ENCODE measurements at places on chromosomes 1 and 21.

- no peak for DNase-seq
Observed at GRCh38 chr1:4877426-4877825, 223.0 kb downstream of the AJAP1 start.

GRCh38 chr1:201925981-201926645 is 20.2 kb downstream of the LMOD1 start:
- no peak for DNase-seq

- no peak for DNase-seq
Observed at GRCh38 chr1:9589144-9589718, 520 bp downstream of the TMEM201 start.

GRCh38 chr1:22702296-22703085 is 8.1 kb upstream of the EPHB2 start:
- no peak for DNase-seq

DNA sequence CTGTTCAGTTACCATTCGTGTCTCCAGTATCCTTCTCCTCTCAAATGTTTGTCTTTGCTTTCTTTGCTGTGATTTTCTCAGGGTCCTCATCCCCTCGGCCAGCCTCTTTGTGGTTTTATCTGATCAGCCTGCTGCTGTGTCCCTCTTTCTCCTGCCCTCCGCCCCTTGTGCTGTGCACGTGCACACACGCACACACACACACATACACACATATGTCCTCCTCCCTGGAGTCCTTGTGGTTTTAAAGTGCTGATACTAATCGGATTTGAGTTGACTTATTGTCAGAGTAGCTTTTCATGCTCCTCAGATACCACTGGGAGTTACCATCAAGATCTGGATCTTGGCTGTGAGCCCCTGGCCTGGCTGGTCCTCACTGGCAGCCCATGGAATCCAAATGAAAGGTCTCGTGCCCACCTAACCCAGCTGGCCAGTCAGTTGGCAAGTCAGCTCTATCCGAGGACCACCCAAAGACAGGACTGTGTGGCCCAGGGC is 34.1 kb downstream of the QSOX1 start:
- no peak for DNase-seq

GRCh38 chr1:89198491-89199072 is at the start of gene GBP4:
TSS of gene GBP4 (minus strand) at chr1:89198942. CDS start at chr1:89198834, 108 bp downstream.
- no peak for DNase-seq

- no peak for DNase-seq
Observed at GRCh38 chr1:87150143-87150542, 178.5 kb upstream of the LMO4 start.

GRCh38 chr21:45957551-45957950 is 24.0 kb upstream of the COL6A1 start:
- no peak for DNase-seq

- DNase-seq, result no peak
Observed at GRCh38 chr1:118223426-118223825, 38.4 kb upstream of the SPAG17 start.

GRCh38 chr1:247539215-247539614 is 3.0 kb upstream of the OR2C3 start:
- DNase-seq, result no peak

DNA sequence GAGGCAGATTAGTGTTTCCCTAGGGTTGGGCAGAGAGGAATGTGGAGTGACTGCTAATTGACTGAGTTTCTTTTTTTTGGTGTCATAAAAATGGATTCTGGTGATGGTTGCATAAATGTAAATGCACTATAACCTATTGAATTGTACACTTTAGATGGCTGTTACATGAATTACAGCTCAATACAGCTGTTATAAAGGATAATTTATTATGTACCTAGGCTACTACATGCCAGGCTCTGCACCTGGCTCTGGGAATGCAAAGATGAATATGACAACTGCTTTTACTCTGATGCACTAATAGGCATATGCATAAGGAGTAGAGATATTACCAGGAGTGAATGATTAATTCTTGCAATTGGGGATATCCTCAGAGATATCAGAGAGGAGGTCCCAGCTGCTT is 345.3 kb downstream of the PTBP2 start:
- DNase-seq, result no peak

- DNase-seq, result peak; percentile 62
Observed at GRCh38 chr1:78676347-78676982, 26.8 kb downstream of the IFI44 start.

DNA sequence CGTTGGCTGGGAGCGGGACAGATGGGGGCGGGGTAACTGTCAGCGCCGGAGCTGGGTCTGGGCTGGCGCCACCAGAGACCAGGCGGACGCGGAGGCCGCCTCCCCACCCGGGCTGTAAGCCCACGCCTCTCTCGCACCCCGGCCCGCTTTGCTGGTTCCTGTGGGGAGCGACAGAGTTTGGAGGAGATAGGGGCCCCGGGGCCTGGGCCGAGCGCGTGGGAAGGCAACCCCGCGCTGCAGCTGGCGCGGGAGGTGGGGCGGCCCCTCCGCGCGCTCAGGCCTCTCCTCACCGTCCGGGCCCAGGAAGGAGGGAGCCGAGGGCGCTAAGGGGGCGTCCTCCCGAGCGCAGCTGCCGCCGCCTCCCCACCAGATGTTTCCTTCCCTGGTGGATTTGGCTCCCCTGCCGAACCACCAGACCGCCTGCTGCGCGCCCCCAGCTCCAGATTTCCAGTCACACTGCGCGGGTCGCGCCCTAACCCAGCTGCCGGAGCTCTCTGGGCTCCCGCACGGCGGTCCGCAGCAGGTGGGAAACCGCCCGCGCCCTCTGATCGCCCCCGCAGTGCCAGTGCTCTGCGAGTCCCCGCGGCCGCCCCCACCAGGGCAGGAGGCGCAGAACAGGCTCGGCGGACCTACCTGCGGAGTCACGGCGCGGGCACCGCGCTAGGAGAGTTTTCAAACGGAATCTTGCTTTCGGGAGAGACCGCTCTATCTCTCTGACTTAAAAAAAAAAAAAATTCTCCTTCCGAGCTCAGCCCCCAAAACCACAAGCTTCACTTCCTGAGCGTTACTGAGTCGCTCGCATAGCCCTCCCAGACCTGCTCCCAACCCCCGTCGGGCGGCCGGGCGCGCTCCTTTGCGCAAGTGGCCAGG is 1.1 kb downstream of the GFI1 start:
- DNase-seq, result no peak

- DNase-seq, result no peak
Observed at GRCh38 chr1:28510273-28510969, 4.6 kb downstream of the RCC1 start.

DNA sequence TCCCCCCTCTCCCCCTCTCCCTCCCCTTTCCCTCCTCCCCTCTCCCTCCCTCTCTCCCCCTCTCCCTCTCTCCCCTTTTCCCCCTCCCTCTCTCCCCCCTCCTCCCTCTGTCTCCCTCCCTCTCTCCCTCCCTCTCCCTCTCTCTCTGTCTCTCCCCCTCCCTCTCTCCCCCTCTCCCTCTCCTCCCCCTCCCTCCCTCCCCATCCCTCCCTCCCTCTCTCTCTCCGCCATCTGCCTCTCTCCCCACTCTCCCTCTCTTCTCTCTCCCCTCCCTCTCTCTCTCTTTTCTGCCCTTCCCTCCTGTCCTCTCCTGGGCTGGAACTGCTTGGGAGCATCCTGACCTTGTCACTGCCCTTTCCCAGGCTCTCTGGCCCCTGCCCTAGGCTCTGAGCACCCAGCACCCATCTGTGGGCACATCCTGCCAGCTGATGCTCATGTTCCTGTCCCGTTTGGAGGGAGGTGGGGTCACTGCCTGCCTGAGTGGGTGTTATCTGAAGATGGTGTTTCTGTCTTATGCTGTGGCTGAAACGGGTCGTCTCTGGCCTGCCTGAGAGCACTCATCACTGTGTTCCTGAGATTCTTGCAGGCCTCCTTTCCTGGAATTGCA is 10.8 kb downstream of the FTCD start:
- peak; percentile 18 for DNase-seq

GRCh38 chr1:91891969-91892368 is 6.0 kb upstream of the TGFBR3 start:
- DNase-seq, result no peak

DNA sequence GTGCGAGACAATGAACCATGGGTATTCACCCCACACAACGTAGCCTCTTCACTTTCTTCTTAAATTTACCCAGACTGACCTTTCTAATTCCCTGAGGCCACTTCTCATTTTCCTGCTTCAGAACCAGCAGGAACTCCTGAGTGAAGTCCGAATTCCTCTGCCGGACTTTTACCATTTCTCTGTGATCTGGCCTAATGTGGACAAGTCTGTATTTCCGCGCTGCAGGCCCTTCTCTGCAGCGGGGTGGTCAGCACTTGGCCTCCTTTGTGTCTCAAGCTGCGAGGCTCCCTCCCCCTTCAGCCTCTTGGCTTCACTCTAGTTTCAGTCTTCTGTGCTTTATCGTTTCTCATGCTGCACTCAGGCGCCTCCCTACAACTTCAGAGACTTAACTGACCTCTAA is 9.4 kb upstream of the CTBS start:
- DNase-seq, result no peak

DNA sequence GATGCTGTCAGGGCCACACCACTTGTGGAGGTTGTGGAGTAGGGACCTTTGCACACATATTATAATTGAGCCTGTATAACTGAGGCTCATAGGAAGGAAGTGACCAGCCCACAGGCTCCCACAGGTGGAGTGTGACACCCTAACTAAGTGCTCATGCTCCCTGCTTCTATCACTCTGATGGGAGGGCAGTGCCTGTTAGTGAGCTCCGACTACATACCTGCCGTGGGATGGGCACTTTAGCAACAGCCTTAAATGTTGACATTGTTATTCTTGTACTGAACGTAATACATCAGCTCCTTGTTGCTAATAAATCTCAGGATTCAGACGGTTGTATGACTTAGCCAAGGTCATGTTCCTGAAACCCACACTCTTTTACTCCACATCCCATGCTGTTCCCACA is 58.0 kb downstream of the BEND5 start:
- no peak for DNase-seq

DNA sequence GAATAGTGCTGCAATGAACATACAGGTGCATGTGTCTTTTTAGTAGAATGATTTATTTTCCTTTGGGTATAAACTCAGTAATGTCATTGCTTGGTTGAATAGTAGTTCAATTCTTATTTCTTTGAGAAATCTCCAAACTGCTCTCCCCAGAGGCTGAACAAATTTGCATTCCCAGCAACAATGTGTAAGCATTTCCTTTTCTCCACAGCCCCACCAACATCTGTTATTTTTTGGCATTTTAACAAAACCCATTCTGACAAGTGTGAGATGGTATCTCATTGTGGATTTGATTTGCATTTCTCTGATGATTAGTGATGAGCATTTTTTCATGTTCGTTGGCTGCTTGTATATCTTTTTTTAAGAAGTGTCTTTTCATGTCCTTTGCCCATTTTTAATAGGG is 21.9 kb upstream of the EEIG2 start:
- DNase-seq, result no peak

DNA sequence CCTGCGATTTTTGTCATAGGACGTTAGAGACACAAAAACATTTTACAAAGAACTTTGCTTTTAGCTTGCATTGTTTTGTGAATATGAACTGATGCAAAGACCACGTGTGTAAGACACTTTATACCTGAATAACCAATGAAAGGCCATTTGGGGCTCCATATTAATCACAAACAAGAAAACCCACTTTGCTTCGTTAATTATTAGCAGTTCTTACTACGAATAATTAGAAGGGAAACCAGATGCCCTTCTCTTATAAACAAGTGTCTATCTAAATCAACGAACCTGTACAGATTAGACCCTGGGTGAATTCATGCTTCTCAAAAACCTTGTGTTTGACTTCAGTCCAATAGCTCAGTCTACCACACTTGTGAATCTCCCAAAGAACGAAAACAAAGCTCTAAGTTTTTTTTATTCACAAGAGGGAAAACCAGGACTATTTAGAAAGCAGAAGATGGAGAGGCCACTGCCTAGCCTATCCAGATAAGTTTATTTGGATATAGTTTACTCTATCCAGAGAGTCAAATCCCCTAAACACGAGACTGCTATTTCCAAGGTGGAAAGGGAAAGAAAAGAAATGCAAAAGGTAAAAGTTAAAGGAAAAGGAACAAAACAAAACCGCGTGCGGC is 897 bp downstream of the CYYR1 start:
- DNase-seq, result no peak

DNA sequence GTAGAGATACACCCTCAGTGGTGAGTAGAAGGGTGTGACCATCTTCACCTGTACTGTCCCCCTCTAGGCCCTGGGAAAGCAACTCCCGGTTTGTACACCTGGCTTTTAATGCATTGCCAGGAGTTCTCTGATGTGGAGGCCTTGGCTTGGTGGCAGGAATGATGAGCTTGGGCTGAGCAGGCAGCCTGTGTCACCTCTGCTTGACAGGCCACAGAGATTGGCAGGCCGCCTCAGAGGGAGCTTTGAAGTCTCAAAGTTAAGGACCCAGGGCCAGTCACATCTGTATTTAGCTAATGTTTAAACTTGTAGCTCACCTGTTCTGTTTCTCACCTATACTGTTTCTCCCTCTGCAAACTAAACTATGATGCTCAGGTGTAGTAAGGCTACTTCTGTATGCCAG is 28.5 kb downstream of the HUNK start:
- DNase-seq, result no peak

DNA sequence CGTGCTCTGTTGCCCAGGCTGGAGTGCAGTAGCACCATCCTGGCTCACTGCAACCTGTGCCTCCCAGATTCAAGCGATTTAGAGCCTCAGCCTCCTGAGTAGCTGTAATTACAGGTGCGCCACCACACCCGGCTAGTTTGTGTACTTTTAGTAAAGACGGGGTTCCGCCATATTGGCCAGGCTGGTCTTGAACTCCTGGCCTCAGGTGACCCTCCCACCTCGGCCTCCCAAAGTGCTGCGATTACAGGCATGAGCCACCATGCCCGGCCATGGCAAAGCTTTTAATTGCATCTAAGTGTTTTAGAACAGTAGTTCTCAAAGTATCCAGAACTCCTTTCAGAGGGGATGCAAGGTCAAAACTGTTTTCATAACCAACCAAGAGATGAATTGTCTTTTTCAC is 25.1 kb upstream of the IFNGR2 start:
- DNase-seq, result no peak

GRCh38 chr21:14751602-14752344 is 205.7 kb upstream of the SAMSN1 start:
- no peak for DNase-seq

GRCh38 chr1:150576794-150577556 is 2.4 kb downstream of the MCL1 start:
- peak; percentile 77 for DNase-seq

Measured in T47D (cell line).